ENCODE measurements at places on chromosomes 13 and 19. TPM values are rescaled to one million over a fixed set of nuclear protein-coding genes. Genes with fewer than 3 reads are reported as not detected.

The IGSF23 gene
- not detected for total RNA-seq

The FFAR3 gene
- 0.78 TPM for total RNA-seq

The ZNF99 gene
- not detected for total RNA-seq

The SIAH3 gene
- not detected for total RNA-seq

DNA sequence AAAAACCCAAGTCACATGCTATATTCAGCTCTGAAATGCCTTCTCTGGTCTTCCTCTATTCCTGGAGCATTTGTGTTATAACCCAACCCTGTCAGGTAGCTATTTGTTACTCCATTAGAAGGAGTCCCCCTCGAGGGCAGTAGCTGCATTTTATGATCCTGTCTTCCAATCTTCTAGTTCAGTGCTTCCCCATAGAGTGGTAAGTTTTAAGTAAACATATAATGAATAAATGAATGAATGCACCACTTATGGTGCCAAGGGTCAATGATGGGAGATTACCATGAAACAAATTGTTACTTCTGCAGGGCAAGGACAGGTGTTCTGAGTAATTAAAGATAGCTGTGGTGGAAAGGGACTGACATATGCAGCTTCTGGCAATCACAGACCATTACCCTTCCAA lies 4.0 kb downstream of the RASL11A start:
- H3K4me1 ChIP-seq, result peaks cover 16% of the 10 kb centered on the region
- no peak for DNase-seq
- H3K4me3 ChIP-seq, result no peak overlapping the region
- peaks cover 49% of the 10 kb centered on the region for H3K27me3 ChIP-seq
- no peaks in the 10 kb centered on the region for H3K36me3 ChIP-seq

- H3K27me3 ChIP-seq, result no peaks in the 10 kb centered on the region
- H3K4me1 ChIP-seq, result peaks cover 10% of the 10 kb centered on the region
- H3K36me3 ChIP-seq, result no peaks in the 10 kb centered on the region
- no peak for DNase-seq
Observed at GRCh38 chr19:35946203-35946602, 10.0 kb downstream of the LRFN3 start.

DNA sequence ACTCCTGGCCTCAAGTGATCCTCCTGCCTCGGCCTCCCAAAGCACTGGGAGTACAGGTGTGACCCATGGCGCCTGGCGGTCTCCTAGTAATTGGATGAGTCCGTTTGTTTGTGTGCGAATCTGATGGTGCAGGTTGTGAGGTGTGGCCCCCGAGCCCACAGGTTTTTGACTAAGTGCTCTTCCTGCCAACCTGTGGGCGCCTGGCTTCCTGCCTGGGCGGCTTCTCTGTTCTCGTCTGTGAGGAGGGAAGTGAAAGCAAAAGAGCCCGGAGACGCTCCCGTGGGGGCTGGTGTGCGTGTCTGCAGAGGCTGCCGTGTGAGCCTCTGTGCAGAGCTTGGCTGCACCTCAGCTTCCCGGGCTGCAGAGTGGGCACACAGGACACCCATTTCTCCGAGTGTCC lies 10.0 kb downstream of the ARHGAP45 start:
- peaks cover 80% of the 10 kb centered on the region for H3K36me3 ChIP-seq
- H3K4me3 ChIP-seq, result peak overlapping the region; percentile 80
- peak; percentile 96 for DNase-seq
- no peaks in the 10 kb centered on the region for H3K27me3 ChIP-seq
- peaks cover 74% of the 10 kb centered on the region for H3K4me1 ChIP-seq

Measured in activated CD4-positive, alpha-beta memory T cell treated with anti-CD3 and anti-CD28 coated beads, Interleukin-2, amount 10 ng/mL, durations not matched to agents 7 days and 5 days (primary cell).